ENCODE measurements at places on chromosomes 3 and 15. TPM values are rescaled to one million over a fixed set of nuclear protein-coding genes. Genes with fewer than 3 reads are reported as not detected.

LEO1 gene
- 32.9 TPM for total RNA-seq

PLA1A gene
- total RNA-seq = under 0.01 TPM

NDN gene
- total RNA-seq = 76.7 TPM

GOLGA6L26 gene
- total RNA-seq = not detected

P2RY14 gene
- total RNA-seq = 0.74 TPM

FOXB1 gene
- total RNA-seq = not detected

STRC gene
- total RNA-seq = 0.25 TPM

PLA2G4B gene
- total RNA-seq = 3.7 TPM

NTRK3 gene
- 50.9 TPM for total RNA-seq

GOLGA6C gene
- total RNA-seq = not detected

TRH gene
- total RNA-seq = 4.4 TPM

IL17RE gene
- total RNA-seq = 0.49 TPM

C3orf49 gene
- not detected for total RNA-seq

ADAMTS7 gene
- 10.6 TPM for total RNA-seq

AADACL2 gene
- not detected for total RNA-seq

CMSS1 gene
- 12.3 TPM for total RNA-seq

COPS2 gene
- total RNA-seq = 61.7 TPM

TF gene
- total RNA-seq = 2.7 TPM

C15orf62 gene
- not detected for total RNA-seq

ACKR2 gene
- total RNA-seq = 0.74 TPM

ROPN1 gene
- total RNA-seq = not detected

SCN11A gene
- 0.25 TPM for total RNA-seq

ARHGAP31 gene
- 4.7 TPM for total RNA-seq

GPR87 gene
- not detected for total RNA-seq

IMPG2 gene
- 1.7 TPM for total RNA-seq

BLM gene
- total RNA-seq = 4.2 TPM

DNAH12 gene
- total RNA-seq = 0.74 TPM

HIGD2B gene
- total RNA-seq = not detected

TEX55 gene
- not detected for total RNA-seq

PCSK6 gene
- total RNA-seq = 11.8 TPM

DLEC1 gene
- 0.74 TPM for total RNA-seq

A4GNT gene
- total RNA-seq = not detected

SERP1 gene
- 54.8 TPM for total RNA-seq

ACTC1 gene
- total RNA-seq = 0.25 TPM

TLR9 gene
- total RNA-seq = not detected

FBXL22 gene
- 0.74 TPM for total RNA-seq

OR5K3 gene
- not detected for total RNA-seq

MTFMT gene
- total RNA-seq = 15.7 TPM

ZWILCH gene
- 31.2 TPM for total RNA-seq

SLC28A2 gene
- total RNA-seq = not detected

GP9 gene
- total RNA-seq = 0.25 TPM

HRG gene
- total RNA-seq = not detected

ANP32A gene
- 85.8 TPM for total RNA-seq

CYP11A1 gene
- total RNA-seq = not detected

RAB5A gene
- 73.0 TPM for total RNA-seq

SAXO2 gene
- total RNA-seq = 4.7 TPM

SERPINI2 gene
- 0.74 TPM for total RNA-seq

All from temporal lobe (tissue), 4 donors.